ENCODE measurements at places on chromosomes 6 and 20.

DNA sequence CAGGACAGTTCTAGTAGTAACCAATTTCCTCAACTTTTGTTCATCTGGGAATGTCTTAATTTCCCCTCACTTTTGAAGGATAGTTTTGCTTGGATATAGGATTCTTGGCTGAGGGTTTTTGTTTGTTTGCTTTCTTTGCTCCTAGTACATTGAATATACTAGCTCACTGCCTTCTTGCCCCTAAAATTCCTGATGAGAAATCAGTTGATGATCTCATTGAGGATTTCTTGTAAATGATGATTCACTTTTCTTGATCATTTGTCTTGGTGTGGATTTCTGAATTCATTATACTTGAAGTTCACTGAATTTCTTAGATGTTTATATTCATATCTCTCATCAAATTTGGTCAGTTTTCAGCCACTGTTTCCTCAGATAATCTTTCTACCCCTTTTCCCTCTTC lies 49.1 kb upstream of the PRDM1 start:
- DNase-seq: no peak

DNA sequence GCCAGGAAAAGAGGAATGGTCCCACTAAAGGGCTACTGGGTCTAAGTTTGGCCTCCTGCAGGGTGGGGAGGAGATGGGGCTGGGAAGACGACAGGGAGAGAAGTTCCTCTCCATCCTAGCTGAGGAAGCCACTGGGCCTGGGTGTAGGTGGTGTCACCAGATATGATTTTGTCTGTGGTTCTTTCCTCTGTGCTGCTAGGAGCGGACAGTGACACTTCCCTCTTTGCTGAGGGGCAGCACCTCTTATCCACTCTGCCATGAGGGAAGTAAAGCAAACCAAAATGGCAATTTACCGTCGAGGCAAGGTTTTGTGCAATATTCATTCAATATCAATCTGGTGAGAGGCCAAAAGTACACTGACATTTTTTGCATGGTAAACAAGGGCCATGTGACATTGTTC lies 33.0 kb upstream of the NR2E1 start:
- DNase-seq: no peak

DNA sequence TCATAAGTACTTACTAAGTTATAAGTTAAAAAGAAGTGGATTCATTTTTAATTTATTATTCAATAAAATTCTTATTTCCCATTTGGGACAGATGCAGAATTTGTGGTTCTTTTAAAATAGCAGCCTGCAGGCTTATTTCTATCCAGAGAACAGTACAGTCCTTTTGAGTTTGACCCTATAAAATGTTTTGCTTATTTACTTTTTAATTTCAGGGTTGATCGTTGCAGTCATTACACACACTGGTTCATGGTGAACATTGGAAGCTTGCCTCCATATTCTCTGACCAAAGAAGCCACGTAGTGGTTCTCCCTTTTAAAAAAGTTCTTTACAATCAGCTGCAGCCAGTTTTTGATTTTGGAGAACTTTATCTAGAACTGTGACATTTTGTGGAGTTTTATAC lies 122.9 kb upstream of the PDE7B start:
- DNase-seq: no peak

GRCh38 chr6:158284007-158284875 lies 28.0 kb upstream of the TULP4 start:
- DNase-seq: no peak

- DNase-seq: no peak
Observed at GRCh38 chr6:112049026-112049799, 4.7 kb upstream of the CCN6 start.

DNA sequence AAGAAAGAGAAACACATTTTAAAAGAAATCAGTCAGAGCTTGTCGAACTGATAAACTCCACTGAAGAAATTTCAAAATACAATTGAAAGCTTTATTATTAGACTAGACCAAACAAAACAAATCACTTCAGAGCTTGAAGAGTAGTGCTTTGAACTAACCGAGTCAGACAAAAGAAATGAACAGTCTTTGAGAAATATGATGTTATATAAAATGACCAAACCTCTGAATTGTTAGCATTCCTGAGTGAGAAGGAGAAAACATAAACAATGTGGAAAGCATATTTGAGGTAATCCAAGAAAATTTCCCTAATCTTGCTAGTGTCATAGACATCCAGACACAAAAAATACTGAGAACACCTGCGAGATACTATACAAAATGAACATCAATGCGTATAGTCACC lies 13.2 kb upstream of the CST4 start:
- no peak for DNase-seq

DNA sequence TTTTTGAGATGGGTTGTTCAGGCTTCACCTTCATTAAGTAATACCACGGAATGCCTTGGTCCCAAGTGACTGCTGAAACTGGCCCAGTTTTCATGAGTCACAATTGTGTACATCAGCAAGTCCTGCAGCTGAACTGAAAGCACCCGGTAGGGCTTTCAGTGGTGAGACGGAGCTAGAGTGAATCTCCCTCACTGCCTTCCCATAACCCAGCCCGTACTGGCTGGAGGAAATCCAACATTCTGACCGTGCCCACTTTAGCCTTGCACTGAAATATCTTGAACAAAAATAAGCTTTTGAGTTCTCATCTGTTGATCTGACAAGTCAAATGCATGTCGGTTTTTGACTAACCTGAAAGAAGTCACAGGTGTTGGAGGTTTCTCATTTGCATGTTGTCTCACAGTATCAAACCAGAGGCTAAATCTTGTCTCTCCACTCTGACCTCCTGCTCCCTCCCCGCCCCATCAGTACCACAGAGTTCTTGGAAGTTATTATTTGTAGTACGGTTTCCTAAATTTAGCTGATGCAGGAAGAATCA lies 35.9 kb downstream of the DUSP22 start:
- DNase-seq: no peak

DNA sequence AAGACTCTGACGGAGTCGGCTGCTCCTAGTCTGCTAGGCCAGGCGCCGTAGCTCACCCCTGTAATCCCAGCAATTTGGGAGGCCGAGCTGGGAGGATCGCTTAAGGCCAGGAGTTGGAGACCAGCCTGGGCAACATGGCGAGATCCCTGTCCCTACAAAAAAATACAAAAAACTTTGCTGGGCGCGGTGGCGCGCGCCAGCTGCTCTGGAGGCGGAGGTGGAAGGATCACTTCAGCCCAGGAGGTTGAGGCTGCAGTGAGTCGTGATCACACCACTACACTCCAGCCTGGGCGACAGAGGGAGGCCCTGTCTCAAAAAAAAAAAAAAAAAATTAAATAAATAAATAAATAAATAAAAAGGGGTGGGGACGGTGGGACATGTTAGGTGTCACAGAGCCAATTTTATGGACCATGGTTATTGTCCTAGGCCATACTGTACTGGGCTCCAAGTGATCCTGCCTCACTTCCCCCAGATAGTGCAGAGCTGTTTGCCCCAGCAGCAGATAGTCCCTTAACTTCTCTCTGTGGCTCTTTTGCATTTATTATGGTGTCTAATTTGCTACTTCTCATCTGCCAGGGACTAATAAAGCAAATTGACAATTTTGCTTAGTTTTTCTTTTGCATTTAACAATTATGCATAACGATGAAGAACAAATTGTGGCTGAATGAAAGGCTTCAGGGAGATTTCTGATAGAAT lies 5.2 kb downstream of the PI16 start:
- no peak for DNase-seq

DNA sequence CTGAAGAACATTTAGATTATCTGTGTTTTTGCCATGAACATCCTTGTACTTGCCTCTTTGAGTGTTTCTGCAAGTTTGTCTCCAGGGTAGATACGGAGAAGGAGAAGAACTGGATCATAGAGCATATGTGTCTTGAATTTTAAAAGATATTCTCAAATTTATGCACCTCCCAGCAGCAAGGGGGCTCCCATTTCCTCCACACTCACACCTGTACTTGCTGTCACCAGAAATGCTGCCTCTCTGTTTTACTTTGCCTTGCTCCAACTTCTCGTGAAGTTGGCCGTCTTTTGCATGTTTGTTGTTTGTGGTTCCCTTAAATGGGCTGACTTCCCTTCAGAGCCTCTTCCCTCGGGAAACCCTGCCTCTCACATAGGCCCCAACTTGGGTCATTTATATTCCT lies 171.0 kb downstream of the TFAP2C start:
- no peak for DNase-seq

DNA sequence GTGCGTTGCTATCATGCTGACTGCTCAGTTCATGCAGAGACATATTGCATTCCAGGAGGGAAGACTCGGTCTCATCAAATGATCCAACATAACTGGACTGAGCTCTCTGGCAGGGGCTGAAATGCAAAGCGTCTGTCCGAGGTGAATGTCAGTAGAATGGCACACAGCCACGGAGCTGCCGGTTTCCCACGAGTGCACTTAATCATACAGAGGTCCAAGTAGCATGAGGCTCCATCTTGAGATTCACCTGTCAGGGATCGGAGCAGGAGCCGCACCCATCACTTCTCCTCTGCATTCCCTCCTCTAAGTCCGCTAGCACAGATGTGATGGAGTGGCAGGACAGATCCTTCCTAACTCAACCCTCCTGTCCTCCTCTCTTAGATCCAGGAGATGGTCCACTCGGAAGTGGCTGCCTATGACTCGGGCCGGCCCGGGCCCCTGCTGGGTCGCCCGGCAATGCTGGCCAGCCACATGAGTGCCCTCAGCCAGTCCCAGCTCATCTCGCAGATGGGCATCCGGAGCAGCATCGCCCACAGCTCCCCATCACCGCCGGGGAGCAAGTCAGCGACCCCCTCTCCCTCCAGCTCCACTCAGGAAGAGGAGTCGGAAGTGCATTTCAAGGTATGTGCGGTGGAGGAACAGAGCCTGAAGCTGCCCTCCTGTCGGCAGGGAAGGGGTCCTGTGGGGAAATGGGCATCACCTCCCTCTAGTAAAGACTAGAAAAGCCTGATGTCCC lies 135.9 kb downstream of the JPH2 start:
- no peak for DNase-seq

DNA sequence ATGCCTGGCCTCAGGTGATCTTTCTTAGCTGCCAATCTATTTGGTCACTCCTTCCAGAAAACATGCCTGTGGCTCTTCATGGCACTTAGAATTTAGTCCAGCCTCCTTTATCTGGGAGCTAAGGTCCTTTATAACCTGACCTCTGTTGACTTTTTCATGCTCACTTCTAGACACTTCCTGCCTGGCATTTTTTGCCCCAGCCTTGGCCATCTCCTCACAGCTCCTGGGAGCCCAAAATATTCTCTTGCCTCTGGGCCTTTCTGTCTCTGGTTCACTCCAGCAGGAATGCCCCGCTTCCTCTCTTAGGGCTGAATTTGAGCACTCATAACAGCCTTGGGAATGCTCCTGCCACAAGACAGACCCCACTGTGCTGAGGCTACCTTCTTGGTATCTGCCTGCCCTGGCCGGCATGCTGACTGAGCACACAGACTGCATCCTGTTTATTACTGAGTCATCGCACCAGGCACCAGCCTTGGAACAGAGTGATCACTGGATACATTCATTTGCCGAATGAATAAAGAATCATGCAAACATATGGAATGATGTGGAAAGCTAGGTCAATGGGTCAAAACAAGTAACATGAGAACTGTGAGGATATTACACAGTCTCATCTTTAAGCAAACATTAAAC lies 5.8 kb upstream of the EEF1E1 start:
- DNase-seq: no peak

GRCh38 chr20:46031014-46031569 lies 2.1 kb downstream of the SLC12A5 start:
- DNase-seq: no peak

DNA sequence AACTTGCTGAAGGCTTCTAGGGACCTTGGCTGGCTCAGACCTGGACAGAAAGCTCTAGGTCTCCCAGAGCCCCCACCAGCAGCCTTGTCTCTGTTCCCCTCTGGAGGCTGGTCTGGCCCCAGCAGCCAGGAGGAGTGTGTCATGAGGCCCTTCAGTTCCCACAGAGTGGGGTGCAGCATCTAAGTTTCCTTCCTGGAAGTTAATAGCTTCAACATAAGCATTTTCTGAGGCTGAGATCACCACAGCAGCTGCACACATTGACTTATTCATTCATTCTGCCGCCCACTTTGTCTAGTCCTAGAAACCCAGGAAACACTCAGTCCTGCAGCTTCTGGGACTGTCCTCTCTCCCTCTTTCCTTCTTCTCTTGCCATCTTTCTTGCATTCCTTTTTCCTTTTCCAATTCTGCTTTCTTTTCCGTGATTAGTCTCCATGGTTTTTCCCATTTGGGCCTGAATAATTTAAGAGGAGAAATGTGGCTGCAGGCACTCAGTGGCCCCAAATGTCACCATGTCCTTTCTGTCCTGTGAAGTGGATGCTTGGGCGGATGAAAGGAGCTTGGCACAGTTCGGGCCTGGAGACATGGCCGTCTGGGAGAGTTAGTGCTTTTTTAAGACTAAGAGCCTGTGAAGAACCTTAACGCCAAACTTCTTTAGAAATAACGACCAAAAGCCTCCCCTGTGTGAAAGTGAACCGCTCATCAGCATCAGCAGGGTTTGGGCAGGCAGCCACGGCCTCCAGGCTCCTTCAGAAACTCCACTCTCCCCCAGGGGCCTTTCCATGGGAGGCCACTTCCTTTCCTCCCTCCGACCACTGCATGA lies 31.0 kb upstream of the PCMTD2 start:
- no peak for DNase-seq

DNA sequence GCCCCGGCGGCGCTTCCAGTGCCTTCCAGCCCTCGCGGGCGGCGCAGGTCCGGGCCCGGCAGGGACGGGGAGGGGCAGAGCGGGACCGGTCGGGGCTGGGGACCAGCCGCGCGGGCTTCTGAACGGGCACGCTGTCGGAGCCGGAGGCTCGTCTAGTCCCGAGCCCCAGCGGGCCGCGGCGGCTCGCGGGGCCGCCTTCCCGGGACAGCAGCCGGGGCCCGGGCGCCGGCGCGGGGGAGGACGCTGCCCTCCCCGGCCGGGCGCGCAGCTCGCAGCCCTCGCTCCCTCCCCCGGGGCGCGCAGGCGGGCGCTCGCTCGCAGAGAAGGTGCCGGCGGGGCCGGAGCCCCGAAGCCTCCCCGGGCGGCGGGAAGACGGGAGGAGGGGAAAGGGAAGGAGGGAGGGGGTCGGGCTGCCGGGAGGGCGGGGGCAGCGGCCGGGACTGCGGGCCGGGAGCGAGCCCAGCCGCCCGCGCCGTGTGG lies 696 bp upstream of the SIRPA start:
- DNase-seq: no peak
